CD4-positive, alpha-beta T cell treated with Interleukin-17A for 1 hour (primary cell): ENCODE measurements at places on chromosomes 4 and X.

- peak; percentile 71 for DNase-seq
Measured at GRCh38 chrX:81195712-81196111, 6.0 kb downstream of the HMGN5 start.

- DNase-seq = no peak
Measured at GRCh38 chr4:141207961-141208360, 12.7 kb upstream of the ZNF330 start.

- DNase-seq = no peak
Measured at GRCh38 chrX:46865281-46865680, 28.4 kb downstream of the RP2 start.

DNA sequence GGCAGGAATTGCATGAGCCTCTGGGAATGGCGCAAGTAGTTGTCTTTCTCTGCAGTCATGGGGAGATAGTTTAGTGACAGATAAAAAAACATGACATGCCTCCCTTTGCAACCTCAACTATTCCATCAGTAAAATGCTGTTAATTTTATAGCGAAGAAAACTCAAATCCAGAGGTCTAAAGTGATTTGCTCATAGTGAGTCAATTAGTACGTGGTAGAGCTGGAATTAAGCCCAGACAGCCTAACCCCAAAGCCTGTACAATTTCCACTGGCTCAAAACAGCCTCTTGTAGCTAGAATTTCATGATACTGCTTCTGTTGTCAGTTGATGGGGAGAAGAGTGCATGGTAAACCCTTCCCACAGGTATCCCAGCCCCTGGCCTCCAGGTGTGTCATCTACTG lies 81.3 kb upstream of the TRPC5 start:
- no peak for DNase-seq

DNA sequence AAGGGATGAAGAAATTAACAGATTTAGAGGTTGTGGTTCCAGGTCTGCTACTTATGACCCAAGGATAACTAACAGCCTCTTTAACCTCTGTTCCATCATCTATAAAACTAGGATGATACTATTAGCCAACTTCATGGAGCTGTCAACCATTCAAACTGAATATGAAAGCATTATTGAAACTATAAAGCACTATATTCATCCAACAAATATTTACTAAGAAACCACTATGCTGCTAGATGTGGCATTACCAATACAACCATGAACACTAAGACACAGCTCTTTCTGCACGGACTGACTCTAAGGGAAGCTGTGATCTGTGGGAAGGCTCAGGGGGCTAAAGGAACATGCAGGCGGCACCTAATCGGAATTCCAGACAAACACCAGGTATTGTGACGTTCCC lies 66.0 kb downstream of the APBB2 start:
- no peak for DNase-seq

- DNase-seq = no peak
Measured at GRCh38 chrX:115504167-115504566, 56.8 kb upstream of the PLS3 start.

DNA sequence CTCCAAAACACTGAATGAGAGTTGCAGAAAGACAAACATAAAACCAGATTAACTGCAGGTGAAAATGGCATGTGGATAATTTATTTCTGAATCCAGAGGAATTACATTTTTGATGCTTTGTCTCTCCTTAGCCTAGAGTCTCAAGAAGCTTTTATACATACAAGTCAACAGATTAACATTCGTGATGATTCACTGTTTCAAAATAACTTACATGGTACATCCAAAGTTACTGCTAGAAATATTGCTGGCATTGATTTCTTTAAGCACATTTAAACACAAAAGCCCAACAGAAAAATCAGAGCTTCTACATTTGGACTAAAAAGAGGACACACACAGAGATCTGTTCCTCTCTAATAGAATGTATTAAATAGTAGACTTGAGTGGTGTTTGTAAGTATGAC lies 105.6 kb downstream of the AMELX start:
- no peak for DNase-seq

GRCh38 chrX:37815366-37815765 lies 32.0 kb downstream of the DYNLT3 start:
- DNase-seq = no peak

GRCh38 chr4:98514741-98515469 lies 143.5 kb downstream of the TSPAN5 start:
- DNase-seq = no peak

DNA sequence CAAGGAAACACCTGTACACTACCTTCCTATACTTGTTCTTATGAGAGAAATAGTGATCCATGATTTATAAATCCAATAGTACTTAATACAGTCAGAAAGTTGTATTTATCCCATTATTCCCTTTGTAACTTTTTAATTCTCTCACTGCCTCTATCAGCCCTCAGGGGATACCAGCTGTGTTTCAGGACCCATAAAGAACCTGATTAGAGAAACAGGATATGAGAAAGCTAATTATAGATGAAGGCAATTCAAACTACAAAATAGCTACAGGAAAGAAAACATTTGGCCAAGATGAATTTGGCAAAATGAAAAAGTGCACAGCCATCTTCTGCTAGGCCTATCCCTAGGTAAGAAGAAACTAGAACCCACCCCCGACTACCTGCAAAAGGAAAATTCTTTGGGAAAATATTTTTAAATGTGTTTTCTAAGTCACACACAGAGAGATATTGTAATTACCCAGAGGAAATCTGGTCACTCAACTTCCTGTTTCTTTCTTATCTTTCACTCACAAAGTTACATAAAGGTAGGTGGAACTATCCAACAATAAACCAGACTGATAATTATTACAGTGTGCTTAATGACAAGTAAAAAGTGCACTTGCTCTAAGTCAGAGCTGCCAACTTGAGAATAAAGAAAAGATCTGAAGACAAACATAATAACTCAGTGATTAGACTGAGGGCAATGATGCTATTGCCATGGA lies 836.5 kb upstream of the HTR2C start:
- DNase-seq = no peak

DNA sequence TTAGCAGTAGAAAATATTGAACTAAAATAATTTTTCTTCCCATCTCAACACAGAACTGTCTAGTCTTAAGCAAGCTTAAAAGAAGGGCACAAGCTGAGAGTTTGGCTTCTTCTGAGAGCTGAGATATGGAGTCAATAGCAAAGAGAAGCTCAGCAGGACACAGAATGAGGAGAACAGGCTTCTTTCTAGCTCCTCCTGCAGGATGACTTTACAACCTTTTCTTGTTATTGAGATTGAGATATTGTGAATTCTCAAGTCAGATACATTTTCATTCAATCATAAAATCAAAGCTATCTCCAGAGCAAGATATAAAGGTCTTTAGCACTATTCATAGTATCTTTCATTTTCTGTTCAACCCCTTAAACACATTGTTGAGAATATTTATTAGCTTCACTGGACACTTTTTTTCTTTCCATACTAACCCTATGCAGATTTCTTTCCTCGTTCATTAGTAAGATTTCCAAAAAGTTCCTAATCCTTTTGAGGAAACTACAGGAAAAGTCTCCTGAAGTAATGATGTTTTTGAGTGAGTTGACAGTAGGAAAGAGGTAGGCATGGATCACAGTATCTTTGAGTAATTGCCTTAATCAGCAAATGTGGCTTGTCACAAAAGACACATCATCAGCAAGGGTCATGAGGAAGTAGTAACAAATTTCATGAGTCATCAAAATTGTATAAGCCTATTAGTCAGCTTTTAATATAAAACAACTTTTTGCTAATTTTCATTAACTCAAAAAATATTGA lies 17.8 kb upstream of the CXCL3 start:
- no peak for DNase-seq

DNA sequence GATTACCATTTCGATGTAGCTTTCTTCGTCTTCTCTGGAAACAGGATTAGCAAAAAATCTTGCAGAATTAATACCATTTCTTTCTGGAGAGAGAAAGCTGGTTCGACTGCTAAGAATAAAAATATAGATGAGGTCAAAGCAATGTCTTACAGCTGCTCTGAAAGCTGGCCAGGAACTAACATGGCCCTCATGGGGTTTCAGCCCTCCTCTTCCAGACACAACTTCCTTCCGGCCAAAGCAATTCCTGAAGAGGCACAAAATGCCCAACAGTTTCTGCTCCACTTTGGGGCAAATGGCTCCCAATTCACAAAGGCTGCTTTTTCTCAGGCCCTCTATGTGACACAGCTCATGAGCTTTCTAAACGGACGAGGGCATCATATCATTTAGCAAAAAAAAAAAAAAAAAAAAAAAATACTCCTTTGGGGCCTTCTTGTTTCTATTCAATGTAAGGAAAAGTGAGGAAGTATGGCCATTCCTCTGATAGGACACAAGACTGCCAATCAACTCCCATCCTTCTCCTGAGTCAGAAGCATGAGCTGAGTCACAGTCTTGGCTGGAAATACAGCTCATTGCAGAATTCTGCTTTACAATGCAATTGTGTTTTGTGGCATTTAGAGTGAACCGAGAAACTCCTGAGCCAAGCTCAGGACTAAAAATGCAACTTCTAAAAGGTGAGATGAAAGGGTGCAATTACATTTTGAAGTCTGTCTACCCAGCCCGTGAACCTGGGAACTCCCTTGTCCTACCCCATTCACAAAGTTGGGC lies 42.7 kb upstream of the CTAG2 start:
- DNase-seq = no peak

DNA sequence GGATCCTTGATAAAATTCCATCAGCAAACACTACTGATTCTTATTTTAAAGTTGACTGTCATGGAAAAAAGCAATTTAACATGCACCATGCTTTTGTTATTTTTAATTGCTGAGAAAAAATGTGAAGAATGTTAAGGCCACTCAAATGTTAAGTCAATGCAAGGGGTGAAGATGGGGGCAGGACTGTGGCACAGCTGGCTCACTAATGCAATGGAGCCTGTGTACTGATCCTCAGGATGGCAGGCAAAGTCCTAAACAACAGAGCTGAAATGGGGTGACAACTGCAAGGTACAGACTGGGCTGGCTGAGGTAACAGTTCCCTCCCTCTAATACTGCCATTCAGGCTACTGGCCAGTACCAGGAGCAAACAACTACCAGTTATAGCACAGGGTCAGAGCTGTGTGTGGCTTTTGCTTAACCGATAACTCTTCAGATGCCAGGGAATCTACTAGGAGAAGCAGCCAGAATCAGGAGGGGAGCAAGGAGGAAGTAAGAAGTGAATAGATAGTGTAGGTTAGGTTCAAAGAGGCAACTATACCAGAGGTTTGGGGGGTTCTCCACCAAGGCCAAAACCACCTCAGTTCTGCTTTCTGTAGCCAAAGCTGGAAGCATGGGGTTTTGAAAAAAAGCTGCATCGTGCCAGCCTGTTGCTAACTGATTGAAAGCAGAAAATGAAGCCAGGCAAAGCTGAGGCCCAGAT lies 372.6 kb downstream of the OPHN1 start:
- no peak for DNase-seq

- no peak for DNase-seq
Measured at GRCh38 chrX:149456476-149457245, 48.4 kb downstream of the IDS start.

GRCh38 chr4:109803924-109804571 lies 2.2 kb upstream of the CFI start:
- DNase-seq = peak; percentile 48

GRCh38 chr4:61517144-61517543 lies 317.0 kb downstream of the ADGRL3 start:
- DNase-seq = no peak

DNA sequence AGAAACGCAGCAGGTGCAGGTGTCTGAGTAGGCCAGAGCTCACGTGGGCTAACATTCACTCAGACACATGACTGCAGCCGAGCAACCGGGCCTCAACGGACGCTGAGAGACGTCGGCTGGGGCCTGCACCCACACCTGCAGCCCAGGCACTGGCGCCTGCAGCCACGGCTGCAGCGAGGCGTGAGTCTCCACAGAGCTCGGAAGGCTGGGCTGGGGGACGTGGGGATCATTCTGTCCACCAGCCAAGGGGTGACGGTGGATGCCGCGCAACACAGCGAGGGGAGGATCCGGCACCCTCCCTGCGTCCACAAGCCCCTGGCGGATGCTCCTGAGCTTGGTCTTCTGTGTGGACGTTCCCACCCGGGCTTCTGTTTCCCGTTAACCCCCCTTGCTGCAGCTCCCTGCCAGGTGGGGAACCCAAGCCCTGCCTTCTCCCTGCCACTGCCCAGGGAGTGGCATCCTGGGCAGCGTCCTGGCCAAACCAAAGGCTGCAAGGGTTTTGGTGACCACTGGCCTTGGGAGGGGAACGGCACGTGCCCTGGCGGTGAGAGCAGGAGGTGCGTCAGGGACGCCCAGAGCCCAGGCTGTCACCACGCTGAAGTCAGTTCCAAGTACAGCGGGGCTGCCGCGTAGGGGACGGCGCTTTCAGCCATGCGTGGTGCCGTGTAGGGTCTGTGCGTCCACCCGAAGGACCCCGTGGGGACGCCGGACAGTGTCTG lies 16.3 kb downstream of the PPP2R3B start:
- DNase-seq = no peak

GRCh38 chr4:1225272-1226143 lies 23.4 kb downstream of the CTBP1 start:
- DNase-seq = no peak

DNA sequence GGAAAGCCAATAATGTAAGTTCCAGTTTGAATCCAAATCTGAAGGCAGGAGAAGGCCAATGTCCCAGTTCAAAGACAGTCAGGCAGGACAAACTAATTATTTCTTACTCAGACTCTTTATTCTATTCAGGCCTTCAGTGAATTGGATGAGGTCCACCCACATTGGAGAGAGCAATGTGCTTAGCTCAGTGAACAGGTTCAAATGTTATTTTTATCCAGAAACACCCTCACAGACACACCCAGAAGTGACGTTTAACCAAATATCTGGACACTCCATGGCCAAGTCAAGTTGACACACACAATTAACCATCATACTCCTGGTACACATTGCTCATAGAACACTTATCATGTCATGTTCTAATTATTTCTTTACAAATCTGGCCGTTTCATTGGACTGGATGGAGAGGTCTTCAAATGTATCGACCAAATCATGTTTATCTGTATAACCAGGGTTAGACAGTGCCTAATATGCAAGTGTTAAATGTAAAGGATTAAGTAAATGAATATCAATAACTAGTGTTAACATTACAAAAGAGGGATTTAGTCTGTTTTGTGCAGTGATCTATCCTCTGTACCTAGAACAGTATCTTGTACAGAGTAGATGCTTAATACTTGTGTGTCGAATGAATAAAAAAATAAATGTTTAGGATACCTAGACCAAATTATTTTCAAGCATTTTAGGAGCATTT lies 27.1 kb upstream of the XK start:
- no peak for DNase-seq

- no peak for DNase-seq
Measured at GRCh38 chr4:34200535-34200934, 2043.8 kb downstream of the ARAP2 start.

GRCh38 chrX:10341309-10341708 lies 184.5 kb downstream of the CLCN4 start:
- DNase-seq = no peak
